Colonic mucosa (tissue), 4 donors: ENCODE measurements at places on chromosomes 5 and 9. TPM values are rescaled to one million over a fixed set of nuclear protein-coding genes. Genes with fewer than 3 reads are reported as not detected.

SKP2 gene
- total RNA-seq = 54.6 TPM

C5orf63 gene
- total RNA-seq = 12.2 TPM

GRCh38 chr5:38162625-38163024 is 95.7 kb upstream of the EGFLAM start:
- no peaks in the 10 kb centered on the region for H3K36me3 ChIP-seq
- H3K27me3 ChIP-seq = no peaks in the 10 kb centered on the region
- no peak for DNase-seq
- H3K4me3 ChIP-seq = no peak overlapping the region
- no peaks in the 10 kb centered on the region for H3K4me1 ChIP-seq

DNA sequence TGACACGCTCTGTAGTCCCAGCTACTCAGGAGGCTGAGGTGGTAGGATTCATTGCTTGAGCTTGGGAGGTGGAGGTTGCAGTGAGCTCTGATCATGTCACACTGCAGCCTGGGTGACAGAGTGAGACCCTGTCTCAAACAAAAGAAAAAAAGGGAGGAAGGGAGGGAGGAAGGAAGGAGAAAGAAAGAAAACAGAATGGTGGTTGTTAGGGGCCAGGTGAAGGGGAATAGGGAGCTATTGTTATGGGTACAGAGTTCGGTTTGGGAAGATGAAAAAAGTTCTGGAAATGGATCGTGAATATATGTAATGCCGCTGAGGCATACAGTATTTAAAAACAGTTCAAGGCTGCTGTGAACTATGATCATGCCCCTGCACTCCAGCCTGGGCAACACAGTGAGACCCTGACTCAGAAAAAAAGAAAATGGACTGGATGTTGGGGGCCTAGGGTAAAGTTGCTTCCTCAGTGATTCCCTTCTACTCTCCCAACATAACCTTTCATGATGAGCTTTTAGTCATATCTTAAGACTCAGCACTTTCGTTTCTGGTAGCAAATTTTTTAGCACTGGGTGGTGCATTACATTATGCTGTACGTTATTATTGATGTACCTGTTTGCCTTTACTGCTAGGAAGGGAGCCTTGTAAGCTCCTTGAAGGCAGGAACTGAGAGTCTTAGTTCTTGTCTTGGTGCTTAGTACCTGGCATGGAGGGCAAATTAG is 4.0 kb downstream of the CTNNA1 start:
- no peaks in the 10 kb centered on the region for H3K4me1 ChIP-seq
- no peak for DNase-seq
- H3K36me3 ChIP-seq = no peaks in the 10 kb centered on the region
- no peaks in the 10 kb centered on the region for H3K27me3 ChIP-seq
- no peak overlapping the region for H3K4me3 ChIP-seq

GRCh38 chr9:3256571-3257330 is 269.1 kb downstream of the RFX3 start:
- no peak for DNase-seq
- no peak overlapping the region for H3K4me3 ChIP-seq
- no peaks in the 10 kb centered on the region for H3K36me3 ChIP-seq
- H3K4me1 ChIP-seq = no peaks in the 10 kb centered on the region
- H3K27ac ChIP-seq = no peak overlapping the region

GRCh38 chr9:136512651-136513071 is 29.8 kb upstream of the SEC16A start:
- no peaks in the 10 kb centered on the region for H3K4me1 ChIP-seq
- peaks cover 54% of the 10 kb centered on the region for H3K36me3 ChIP-seq
- no peaks in the 10 kb centered on the region for H3K27me3 ChIP-seq
- peak; percentile 57 for DNase-seq

DNA sequence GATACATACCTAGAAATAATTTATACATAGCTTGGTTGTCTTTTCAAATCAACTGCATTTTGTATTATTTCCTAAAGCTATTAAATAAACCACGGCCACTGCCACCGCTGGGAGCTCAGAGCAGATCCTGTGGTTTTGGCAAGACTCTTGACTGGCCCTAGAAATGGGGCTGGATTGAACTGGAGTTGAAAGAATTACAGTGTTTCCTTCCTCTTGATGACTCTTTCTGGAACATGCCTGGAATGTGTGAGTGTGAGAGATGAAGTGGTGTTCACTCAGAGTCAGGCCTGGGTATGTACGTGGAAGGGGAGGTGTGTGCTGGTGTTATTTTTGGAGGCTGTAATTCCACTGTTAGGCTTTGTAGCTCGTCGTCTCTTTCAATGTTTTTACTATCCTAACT is 45.9 kb downstream of the TEK start:
- H3K27me3 ChIP-seq = no peaks in the 10 kb centered on the region
- no peak overlapping the region for H3K27ac ChIP-seq
- DNase-seq = no peak
- H3K4me1 ChIP-seq = no peaks in the 10 kb centered on the region

GRCh38 chr5:138726848-138727247 is 26.4 kb upstream of the CTNNA1 start:
- no peaks in the 10 kb centered on the region for H3K36me3 ChIP-seq
- no peak overlapping the region for H3K27ac ChIP-seq
- H3K4me3 ChIP-seq = no peak overlapping the region
- no peaks in the 10 kb centered on the region for H3K4me1 ChIP-seq
